ENCODE measurements at places on chromosomes 3 and 15. TPM values are rescaled to one million over a fixed set of nuclear protein-coding genes. Genes with fewer than 3 reads are reported as not detected.
A peak's percentile ranks its signal among the peaks of the same experiment; 100 is the strongest.

The LRRN1 gene
- total RNA-seq, result not detected

DNA sequence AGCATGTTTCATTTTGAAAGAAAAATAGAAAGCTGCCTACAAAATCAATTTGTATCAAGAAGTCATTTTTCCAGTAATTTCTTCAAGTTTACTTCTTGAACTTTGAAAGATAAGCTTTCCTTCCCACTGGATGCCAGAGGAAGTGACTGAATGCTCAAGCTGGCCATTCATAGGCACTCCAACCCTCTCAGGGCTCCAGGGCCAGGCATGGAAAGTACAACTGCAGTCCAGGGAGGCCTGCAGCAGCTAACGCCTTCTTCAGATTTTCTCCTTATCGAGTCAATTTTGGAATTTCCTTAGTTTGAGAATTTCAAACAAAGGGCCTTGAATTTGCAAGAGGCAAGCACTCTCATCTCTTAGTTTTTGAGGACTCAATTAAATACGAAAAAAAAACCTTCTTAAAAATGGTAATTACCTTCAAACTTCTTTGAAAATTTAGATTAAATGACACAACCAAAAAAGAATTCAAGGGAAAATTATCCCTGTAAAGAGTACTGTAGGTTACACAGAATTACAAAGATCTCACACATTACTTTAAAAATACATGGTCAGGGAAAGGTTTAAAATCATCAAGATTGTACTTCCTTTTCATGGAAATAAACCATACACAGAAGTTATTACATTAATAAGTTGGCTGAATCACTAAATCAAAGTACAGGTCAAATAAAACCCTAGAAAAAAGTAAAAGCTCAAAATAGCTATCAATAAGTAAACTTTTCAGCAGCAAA lies 2.5 kb downstream of the UBP1 start:
- no peaks in the 10 kb centered on the region for H3K27me3 ChIP-seq
- DNase-seq, result peak; percentile 21
- H3K4me1 ChIP-seq, result peaks cover 24% of the 10 kb centered on the region
- H3K27ac ChIP-seq, result peak overlapping the region; percentile 98

The TNFAIP8L3 gene
- total RNA-seq, result 6.8 TPM

GRCh38 chr3:31880020-31880419 lies 101.0 kb downstream of the OSBPL10 start:
- H3K4me1 ChIP-seq, result no peaks in the 10 kb centered on the region
- H3K36me3 ChIP-seq, result no peaks in the 10 kb centered on the region
- no peak overlapping the region for H3K4me3 ChIP-seq

DNA sequence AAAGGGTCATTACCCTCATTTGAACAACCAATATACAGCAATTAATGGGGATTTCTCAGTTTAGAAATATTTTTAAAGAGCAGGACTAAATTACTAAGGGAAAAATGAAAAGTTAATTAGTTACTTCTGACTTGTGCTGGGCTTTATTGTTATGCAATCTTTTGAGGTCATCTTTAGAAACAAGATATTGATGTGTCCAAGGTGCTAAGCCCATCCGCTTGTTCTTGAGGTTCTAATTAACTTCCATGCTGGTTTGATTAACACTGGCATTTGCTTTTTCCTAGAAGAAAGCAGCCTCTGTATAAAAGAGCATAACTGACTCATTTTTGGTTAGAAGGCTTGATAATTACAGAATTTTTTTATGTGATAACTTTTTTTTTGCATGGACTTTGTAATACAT lies 256.5 kb upstream of the AGTR1 start:
- H3K36me3 ChIP-seq, result no peaks in the 10 kb centered on the region
- H3K4me3 ChIP-seq, result no peak overlapping the region

The PPARG gene
- total RNA-seq, result 16.9 TPM

DNA sequence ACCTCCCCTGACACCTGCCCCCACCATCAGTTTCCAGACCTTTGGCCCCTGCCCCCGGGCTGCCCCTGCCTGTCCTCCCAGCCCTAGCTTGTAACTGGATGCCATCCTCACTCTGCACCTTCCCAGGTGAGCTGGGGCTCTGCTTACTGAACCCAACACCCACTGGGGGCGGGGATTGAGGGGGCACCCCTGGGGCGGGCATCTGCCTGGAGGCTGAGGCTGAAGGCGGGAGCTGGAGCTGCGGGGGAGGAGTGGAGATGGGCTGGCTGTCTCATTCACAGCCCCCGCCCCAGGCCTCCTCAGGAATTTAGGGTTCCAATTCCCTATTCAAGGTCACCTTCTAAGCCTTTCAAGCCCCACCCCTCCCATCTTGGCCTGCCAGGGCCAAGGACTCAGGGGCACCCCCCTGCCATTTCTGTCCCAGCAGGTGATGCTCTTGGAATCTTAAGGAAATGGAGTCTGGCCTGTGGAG lies 17.7 kb downstream of the PIF1 start:
- DNase-seq, result no peak
- H3K36me3 ChIP-seq, result no peaks in the 10 kb centered on the region
- H3K27me3 ChIP-seq, result no peaks in the 10 kb centered on the region
- H3K4me1 ChIP-seq, result peaks cover 7% of the 10 kb centered on the region
- peak overlapping the region; percentile 68 for H3K27ac ChIP-seq

DNA sequence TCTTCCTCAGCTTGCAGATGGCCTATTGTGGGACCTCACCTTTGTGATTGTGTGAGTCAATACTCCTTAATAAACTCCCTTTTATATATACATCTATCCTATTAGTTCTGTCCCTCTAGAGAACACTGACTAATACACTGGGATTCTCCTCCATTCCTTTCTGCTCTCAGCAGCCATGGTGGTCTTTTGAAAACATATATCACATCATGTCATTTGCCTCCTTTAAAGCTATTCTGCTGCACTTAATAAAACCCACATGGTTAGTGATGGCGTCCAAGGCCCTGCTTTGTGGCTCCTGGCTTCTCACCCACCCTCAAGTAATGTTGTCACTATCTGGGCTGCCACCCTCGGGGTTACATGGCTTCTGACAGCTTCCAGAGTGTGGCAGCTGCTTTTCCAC lies 169.5 kb downstream of the CADPS start:
- DNase-seq, result no peak
- H3K36me3 ChIP-seq, result no peaks in the 10 kb centered on the region
- peaks cover 14% of the 10 kb centered on the region for H3K4me1 ChIP-seq
- H3K4me3 ChIP-seq, result no peak overlapping the region
- H3K27me3 ChIP-seq, result no peaks in the 10 kb centered on the region
- H3K27ac ChIP-seq, result no peak overlapping the region

- DNase-seq, result no peak
- no peak overlapping the region for H3K27ac ChIP-seq
- no peaks in the 10 kb centered on the region for H3K36me3 ChIP-seq
- peaks cover 4% of the 10 kb centered on the region for H3K4me1 ChIP-seq
Measured at GRCh38 chr15:63448266-63448665, 56.1 kb upstream of the USP3 start.

GRCh38 chr3:150544726-150545125 lies 1.6 kb downstream of the SERP1 start:
- H3K27me3 ChIP-seq, result no peaks in the 10 kb centered on the region
- peak overlapping the region; percentile 94 for H3K4me3 ChIP-seq
- no peak for DNase-seq
- H3K4me1 ChIP-seq, result peaks cover 38% of the 10 kb centered on the region

Data from transverse colon (tissue), 4 donors.